NCI-H345 (cell line): ENCODE measurements at places on chromosomes 5 and 9.

DNA sequence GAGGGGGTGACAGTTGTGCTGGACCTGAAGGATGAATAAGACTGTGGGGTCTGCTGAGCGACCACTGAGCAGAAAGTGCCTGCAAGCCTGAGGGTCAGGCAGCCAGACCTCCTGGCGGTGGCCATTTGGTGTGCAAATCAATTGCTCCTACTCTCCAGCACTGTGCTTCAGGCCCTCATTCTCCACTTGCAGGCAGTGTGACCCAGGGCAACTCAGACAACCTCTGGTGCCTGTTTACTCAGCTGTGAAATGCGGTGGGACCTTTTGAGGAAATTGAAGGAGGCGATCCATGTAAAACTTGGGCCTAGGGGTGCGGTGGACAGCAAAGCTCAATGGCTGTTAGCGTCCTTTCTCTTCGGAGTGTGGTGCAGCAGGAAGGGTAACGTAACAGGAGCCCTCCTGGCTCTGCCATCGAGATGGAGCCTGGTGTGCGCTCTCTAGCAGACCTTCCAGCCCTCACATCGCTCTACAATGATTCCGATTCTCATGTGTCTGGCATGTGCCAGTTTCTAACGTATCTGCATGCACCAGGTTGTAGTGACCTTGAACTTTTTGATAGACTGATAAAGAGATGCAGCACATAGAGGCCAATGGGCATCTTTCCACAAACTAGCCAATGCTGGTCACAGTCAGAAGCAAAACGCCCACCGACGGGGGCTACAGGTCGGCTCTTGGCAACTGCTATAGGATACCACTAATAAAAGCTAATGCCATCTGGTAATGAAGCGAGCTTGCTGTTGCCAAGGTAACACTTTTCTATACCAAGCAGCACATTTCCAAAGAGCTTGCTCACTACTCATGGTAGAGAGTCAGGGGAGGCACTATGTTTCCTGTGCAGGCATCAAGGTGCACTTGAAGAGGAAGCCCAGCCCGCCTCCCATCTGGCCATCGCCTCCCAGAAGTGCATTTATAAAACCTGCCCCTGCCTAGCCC is 159.7 kb upstream of the RAPGEF1 start:
- DNase-seq, result no peak

- DNase-seq, result no peak
These were observed 44.8 kb upstream of the NUDT12 start for GRCh38 chr5:103607346-103607745.

DNA sequence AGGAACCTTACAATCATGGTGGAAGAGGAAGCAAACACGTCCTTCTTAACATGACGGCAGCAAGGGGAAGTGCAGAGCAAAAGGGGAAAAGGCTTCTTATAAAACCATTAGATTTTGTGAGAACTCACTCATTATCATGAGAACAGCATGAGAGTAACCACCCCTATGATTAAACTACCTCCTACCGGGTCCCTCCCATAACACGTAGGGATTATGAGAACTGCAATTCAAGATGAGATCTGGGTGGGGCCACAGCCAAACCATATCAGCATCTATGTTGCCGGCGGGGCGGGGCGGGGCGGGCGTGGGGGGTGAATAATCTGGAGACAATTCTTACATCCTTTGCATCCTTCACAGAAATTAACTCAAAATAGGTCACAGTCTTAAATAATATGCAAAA is 58.8 kb upstream of the GFPT2 start:
- no peak for DNase-seq

GRCh38 chr9:134871697-134872340 is 8.8 kb upstream of the FCN2 start:
- DNase-seq, result no peak

- DNase-seq, result no peak
These were observed 185.3 kb downstream of the AUH start for GRCh38 chr9:91176426-91176825.

GRCh38 chr5:178675922-178676321 is 49.1 kb upstream of the CLK4 start:
- DNase-seq, result no peak

GRCh38 chr9:76521244-76521681 is 62.3 kb downstream of the GCNT1 start:
- DNase-seq, result no peak

- DNase-seq, result no peak
These were observed 81.6 kb upstream of the TNFAIP8 start for GRCh38 chr5:119274030-119274766.
